ENCODE measurements at places on chromosomes 6 and 20. TPM values are rescaled to one million over a fixed set of nuclear protein-coding genes. Genes with fewer than 3 reads are reported as not detected.

VGLL2 gene
- total RNA-seq: 0.75 TPM

GRCh38 chr6:152428126-152428525, 209.0 kb downstream of the SYNE1 start:
- no peak for DNase-seq

SFT2D1 gene
- 46.8 TPM for total RNA-seq

GRCh38 chr6:65790666-65791065, 83.6 kb upstream of the EYS start:
- DNase-seq: no peak

BPI gene
- not detected for total RNA-seq

GRCh38 chr6:154213782-154214181, 142.8 kb downstream of the IPCEF1 start:
- DNase-seq: no peak

DNA sequence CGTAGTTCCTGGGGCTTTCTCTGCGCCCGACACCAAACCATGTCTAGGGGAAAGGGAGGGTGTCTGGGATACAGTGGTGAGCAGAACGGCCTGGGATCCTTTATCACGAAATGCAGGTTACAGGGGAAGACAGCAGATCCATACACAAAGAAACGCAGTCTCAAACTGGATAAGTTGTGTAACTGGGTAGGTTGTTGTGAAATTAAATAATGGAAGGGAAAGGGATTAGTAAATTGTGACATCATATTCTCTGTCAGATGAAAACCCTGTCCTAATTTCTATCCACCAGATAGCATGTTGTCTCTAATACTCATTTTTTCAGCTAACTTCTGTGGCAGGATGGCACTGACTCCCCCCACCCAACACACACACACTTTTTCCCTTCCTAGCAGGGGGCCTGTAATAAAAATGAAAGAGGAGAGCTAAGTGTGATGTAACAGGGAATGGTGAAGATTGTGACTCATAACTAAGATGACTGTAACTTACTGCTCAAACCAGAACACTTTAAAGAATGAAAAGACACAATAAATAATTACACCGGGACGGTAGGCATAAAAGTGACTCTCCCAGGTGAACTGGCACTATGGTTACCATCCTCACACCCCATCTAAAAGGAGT, 769 bp upstream of the TRPC4AP start:
- DNase-seq: peak; percentile 73

TGM3 gene
- not detected for total RNA-seq

KIFC1 gene
- 98.5 TPM for total RNA-seq

RGS17 gene
- 33.6 TPM for total RNA-seq

DNA sequence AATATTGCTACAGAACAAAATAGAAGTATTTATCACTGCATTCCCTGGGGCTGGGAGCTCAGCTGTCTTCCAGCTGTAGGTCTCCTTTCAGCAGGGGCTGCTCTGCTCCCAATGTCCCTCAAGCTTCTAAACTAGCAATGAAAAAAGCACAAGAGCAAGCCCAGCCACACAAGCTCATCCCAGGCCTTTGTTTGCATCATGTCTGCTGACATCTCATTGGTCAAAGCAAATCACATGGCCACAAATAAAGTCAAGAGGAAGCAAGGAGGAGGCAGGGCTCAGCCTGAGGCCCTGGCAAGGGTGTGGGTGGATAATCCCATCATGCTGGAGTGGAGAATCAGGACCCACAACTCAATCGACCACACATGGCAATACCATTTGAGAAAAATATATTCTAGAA, 2.2 kb upstream of the BFSP1 start:
- DNase-seq: peak; percentile 64

DNA sequence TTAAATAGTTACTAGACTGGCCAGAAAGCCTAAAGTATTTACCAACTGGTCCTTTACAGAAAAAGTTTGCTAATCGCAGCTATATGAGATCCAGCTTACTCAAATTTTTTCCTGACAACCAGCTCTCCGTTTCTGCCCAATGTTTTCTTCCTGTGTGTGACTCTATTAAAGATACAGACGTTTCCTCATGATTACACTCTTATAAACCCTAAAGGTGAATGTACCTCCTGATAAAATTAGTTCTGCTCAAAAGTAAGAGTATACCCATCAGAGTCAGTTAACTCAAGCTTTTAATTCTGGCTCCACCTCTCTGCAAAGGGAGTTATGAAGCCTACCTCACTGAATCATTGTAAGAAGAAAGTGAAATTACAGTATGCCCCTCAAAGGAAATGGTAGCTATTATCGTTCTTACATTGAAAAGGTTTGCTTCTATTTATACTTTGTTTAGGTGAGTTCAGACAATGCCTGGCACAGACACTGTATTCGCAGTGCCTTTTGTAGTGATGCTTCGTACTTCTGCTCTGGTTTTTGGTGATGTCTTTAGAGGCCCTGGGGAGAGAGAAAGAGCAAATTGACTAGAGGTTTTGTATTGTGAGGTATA, 10.2 kb upstream of the MROH8 start:
- DNase-seq: no peak

- DNase-seq: no peak
Observed at GRCh38 chr6:39065561-39065960, 17.0 kb downstream of the GLP1R start.

DNA sequence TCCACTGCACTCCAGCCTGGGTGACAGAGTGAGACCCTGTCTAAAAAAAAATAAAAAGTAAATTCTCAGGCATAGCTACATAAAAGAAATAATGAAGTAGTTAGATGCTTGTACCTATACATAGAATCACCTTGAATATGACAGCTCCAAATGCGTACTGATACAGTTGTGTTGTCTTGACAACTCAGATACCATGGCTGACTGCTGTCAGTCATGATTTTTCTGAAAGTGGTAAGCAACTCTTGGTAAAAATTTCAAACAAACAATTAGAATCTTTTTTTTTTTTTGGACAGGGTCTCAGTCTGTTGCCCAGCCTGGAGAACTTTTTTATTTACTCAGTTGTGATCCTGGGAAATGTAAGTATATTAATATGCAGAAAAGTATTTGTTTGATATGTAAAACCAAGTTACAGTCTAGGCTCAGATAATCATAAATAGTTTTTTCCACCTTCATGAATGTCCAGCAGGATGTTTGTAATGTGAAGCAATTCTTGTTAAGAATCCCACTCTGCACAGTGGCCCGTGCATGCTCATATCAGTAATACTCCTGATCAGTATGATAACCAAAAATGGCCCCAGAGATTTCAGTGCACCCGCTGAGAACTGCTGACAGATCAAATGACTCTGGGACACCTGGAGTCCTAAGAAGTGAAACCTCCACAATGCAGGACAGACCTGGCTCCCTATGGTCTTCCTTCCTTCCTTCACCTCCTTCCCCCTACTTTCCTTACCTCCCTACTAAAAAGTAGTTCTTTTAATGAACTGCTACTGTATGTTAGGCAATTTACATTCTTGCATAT, 14.0 kb upstream of the MAPK13 start:
- no peak for DNase-seq

LINC00237 gene
- not detected for total RNA-seq

FOXS1 gene
- not detected for total RNA-seq

GRCh38 chr20:5796331-5797040, 46.3 kb downstream of the SHLD1 start:
- no peak for DNase-seq

TMEM74B gene
- total RNA-seq: not detected

TP53TG5 gene
- not detected for total RNA-seq

PTPRK gene
- total RNA-seq: 50.9 TPM

USP49 gene
- 1.7 TPM for total RNA-seq

- peak; percentile 85 for DNase-seq
Observed at GRCh38 chr6:26452631-26453235, 5.0 kb upstream of the BTN2A1 start.

FAM209B gene
- total RNA-seq: not detected

TPD52L1 gene
- 0.83 TPM for total RNA-seq

DNA sequence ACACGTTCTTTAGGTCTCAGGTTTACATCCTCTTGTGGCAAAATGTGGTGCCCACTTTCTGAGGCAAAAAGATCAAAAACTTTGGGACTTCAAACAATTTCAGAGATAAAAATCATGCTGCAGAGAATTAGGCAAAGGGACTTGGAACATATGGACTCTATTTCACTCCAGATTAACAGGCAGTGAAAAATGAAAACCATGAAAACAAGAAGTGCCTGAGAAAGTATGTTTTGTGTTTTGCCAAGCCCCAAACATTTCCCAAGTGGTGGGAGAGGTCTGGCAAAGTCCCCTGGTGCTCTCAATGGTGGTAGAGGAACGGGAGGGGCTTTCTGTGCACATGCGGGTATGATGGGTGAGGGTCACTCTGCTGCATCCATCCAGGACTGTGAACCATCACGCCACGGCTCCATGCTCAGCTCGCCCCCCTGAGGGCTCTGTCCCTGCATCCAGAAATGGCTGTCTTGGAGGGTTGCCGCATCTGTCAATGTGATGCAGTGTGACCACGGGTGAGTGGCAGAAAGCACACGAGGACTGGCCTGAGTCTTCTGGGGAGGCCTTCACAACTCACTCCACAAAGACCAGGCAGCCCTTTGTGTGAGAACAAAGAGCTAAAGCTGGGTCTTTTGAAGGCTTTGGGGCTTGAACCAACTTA, 43.2 kb upstream of the TBC1D7 start:
- no peak for DNase-seq

DNA sequence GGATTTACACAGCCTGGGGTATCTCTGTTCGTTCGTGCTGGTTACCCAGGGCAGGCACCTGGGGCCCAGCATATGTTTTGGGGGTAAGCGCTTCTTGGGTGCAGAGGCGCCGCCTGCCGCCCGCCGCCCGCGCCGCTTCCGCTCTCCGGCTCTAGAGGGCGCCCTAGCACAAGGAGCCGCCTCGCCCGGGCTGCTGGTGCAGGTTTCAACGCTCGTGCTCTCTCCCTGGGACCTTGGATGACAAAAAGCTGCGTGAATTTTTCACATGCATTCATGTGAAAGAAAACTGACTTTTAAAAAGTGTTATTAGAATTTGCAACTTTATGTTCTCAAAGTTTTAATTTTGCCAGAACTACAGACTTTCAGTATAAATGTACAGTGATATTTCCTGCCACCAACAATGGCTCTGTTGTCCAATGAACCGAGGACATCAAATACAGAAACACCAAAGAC, 32.5 kb downstream of the PRR18 start:
- DNase-seq: peak; percentile 37

DNA sequence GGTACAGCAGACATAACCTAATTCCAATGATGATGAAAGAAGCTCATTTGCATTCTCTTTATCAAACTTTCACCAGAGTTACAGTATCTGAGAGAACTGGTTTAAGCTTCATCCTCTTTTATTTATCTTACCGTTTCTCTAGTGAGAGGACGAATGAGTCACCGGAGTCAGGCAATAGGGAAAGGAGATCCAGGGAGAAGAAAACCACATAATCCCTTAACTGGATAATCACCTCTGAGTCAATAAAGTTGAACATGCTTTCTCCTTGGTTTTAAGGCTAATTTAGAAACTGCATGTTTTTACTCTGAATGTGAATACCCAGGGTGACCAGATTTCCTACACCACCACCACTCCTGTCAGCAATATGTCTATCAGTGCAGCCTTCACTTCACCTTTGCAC, 313.7 kb upstream of the TBX18 start:
- DNase-seq: peak; percentile 97

ARMC12 gene
- not detected for total RNA-seq

TREML2 gene
- total RNA-seq: not detected

DNA sequence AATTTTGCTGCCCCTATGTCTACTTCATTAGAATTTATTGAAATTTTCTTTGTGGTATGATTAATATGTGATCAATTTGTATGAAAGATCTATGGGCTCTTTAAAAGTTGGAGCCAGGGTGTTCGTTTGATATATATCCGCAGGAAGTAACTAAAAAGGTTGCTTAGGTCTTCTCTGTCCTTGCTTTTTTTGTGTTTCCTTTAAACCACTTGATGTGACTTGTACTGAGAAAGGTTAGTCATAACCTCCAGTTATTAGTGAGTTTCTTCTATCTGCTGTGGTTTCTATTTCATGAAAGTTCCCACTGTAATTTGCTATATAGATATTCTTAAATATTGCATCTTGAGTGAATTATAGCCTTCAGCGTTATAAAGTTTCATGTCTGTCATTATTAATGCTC, 585.3 kb upstream of the ARID1B start:
- DNase-seq: no peak

DNA sequence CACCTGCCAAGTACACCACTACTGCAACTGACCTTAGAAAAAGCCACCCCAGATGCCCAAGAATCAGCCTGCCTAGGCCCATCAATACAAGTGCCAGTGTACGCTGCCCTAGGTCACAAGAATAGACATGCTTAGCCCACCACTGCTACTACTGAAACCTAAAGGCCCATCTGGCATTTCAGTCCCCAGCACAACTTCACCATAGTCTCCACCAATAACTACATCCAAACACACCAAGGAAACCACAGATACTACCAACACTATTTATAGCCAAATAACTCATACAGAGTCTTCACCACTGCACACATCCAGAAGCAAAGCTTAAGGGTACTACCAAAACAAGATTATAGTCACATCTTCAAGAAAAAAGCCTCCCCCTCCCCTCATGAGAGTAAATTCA, 28.2 kb downstream of the TREML4 start:
- DNase-seq: no peak

DNA sequence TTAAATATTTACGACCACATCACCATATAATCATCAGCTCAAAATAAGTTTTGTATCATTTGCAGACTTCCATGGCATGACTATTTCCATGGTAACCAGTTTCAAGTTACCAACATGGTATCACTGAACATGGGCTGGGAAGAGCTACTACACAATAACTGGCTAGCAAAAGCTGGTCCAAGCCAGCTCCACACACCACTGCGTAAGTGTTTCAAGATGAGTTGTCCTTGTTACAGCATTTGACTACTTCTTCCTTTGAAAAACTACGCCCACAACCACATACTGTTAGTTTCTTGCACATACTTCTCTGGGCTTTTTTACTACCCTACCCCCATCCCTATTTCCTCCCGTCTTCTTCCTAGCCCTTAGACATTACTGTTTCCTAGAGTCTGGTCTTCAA, 8.5 kb downstream of the CD164 start:
- DNase-seq: no peak

GRCh38 chr6:52505726-52506409, 71.0 kb downstream of the TRAM2 start:
- DNase-seq: no peak

CAGE1 gene
- total RNA-seq: not detected

- DNase-seq: peak; percentile 91
Observed at GRCh38 chr20:31606804-31607639, 1.9 kb downstream of the ID1 start.

DNA sequence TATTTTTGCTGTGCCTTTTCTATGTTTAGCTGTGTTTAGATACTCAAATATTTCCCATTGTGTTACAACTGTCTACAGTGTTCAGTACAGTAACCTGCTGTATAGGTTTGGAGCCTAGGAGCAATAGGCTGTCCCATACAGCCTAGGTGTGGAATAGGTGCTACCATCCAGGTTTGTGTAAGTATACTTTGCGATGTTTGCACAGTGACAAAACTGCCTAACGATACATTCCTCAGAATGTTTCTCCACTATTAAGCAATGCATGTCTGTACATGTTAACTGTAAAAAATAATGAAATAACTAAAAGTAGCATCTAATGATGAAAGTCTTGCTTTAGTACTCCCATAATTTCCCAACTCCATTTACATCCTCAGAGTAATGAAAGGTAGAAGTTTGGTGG, 46.0 kb downstream of the SERAC1 start:
- no peak for DNase-seq

SYCP2 gene
- 0.71 TPM for total RNA-seq

OCSTAMP gene
- total RNA-seq: not detected

TMEM14B gene
- 91.4 TPM for total RNA-seq

GRCh38 chr20:6468423-6469116, 298.9 kb upstream of the BMP2 start:
- no peak for DNase-seq

SLC17A9 gene
- not detected for total RNA-seq
